Left colon (tissue), 2 donors: ENCODE measurements at places on chromosomes 11 and 22. TPM values are rescaled to one million over a fixed set of nuclear protein-coding genes. Genes with fewer than 3 reads are reported as not detected.

DNA sequence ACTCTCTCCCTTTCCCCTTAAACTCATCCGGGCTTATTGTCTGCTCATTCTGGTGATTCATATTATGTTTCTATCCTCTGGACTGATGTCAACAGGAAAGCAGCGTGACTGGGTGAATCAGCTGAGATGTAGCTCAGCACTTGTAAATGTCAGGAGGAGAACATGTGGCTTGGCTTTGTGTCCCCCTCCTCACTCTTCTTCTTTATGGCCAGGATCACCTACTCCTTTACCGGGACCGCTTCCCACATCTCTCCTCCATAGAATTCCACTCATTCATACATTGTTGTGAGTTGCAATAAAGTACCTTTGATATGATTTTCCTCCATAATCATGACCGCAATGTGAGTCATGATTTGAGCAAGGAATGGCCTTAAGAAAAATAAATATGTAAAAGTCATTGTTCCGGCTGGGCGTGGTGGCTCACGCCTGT lies 15.8 kb upstream of the SYN3 start:
- no peak for DNase-seq

- no peak for DNase-seq
These were observed 2.3 kb downstream of the GSTP1 start for GRCh38 chr11:67585911-67586310.

GRCh38 chr11:73784080-73784634 lies 3.5 kb upstream of the MRPL48 start:
- no peak for DNase-seq

GRCh38 chr11:69284081-69284511 lies 9.9 kb upstream of the MYEOV start:
- DNase-seq, result no peak

The ELMOD1 gene
- total RNA-seq, result not detected

The C22orf31 gene
- total RNA-seq, result not detected
